Dermis microvascular lymphatic vessel endothelial cell (primary cell): ENCODE measurements at places on chromosomes 11 and 22. TPM values are rescaled to one million over a fixed set of nuclear protein-coding genes. Genes with fewer than 3 reads are reported as not detected.

- no peak for DNase-seq
These were observed 8.7 kb downstream of the CD3E start for GRCh38 chr11:118313242-118313641.

- DNase-seq = no peak
These were observed 13.6 kb downstream of the C2CD3 start for GRCh38 chr11:74157169-74157568.

GRCh38 chr22:49355211-49355920 is 472.3 kb downstream of the BRD1 start:
- no peak for DNase-seq

DNA sequence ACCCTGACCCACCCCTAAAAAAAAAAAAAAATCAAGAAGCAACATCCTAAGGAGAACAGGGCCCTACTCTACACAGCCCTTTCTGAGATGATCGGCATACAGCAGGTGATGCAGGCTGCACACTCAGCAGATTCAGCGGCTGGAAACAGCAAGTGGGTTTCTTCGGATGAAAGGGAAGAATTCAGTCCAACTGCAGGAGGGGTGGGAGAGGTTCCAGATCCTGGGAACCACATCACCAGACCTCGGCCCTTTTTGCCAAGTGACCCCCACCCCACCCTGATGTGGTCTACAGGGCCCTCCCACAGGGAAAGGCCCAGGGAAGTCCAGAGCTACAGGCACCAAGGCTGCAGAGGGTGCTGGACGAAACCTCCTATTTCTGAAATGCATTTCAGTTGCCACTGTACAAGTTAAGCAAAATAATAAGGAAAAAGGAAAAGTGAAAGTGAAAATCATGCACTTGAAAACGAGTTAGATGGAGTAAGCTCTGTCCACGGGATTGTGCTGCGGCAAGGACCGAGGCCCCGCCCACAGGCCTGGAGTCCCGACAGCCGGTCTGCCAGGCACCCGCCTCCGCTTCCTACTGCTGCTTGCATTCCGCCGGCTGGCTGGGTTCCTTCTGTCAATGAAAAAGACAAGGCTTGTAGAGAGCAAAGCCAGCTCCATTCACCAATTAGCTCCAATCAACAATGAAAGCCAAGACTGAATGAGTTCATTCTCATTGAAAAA is 16.0 kb upstream of the PHLDA2 start:
- DNase-seq = peak; percentile 62

DNA sequence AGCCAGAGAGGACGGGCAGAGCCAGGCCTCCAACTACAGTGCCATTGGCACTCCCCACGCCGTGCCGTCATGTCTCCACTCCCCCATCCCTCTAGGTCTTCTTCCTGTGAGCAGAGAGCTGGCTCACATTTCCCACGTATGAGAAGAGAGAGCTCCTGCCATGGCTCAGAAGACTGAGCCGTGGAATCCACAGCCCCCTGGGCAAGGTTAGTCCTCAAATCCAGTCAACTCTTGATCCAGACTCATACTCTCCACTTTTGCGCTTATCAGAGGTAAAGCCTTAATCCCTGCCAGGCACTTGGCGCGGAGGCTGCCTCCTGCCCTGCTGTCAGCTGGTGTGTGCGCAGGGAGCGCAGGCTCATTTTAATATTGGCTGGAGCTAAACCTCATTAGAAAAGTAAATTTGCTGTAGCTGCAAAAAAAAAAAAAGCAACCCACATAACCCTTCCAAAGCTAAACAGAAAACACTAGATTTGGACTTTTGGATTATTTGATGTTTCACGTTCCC is 4.7 kb downstream of the B3GAT1 start:
- DNase-seq = no peak

DNA sequence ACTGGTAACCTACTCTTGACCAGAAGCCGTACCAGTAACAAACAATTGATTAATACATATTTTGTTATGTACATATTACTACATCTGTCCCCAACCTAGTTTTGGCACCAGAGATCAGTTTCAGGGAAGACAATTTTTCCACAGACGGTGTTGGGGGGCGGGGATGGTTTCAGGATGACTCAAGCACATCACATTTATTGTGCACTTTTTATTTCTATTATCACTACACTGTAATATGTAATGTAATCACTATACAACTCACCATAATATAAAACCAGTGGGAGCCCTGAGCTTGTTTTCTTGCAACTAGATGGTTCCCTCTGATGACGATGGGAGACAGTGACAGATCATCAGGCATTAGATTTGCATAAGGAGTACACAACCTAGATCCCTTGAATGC is 15.5 kb downstream of the DGCR8 start:
- DNase-seq = no peak

Gene ZP1
- 0.13 TPM in 1 of 2 replicates, not detected in the other for total RNA-seq

GRCh38 chr22:50236731-50237409 is 8.0 kb downstream of the TUBGCP6 start:
- DNase-seq = peak; percentile 39

Gene ALKBH3
- 27.1 and 29.1 TPM in 2 replicates for total RNA-seq

DNA sequence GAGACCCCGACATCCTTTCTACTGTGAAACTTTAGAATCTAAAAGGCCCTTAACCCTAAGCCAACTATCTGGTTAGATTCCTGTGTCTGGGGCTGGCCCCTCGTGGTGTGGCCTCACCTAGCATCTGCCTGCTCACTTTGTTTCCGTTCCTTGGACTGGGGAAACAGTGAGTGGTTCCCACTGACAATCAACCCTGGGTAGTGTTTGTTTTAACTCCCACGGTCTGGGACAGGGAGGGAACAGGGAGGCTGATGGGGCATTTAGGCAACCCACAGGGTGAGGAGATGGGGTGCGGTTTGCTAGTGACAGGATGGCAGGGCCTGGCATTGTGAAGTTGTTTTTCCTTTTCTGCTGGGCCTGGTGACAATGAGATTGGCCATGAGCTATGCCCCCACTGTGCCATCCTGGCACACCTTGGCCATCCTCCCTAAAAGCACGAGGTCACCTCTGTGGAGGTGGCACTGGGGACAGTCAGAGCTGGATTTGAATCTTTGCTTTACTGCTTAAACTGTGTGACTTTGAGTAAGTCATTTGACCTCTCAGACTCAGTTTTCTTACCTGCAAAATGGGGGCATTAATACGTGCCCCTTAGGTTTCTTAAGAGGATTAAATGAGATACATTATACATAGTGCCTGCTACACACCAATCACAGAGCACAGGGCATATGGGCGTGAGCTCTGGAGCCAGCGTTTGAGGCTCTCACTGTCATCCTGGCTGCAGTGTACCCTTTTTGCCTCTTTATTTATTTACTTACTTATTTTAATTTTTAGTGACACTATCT is 31.4 kb downstream of the CHRDL2 start:
- no peak for DNase-seq

GRCh38 chr11:60966890-60967289 is 4.6 kb upstream of the CD6 start:
- no peak for DNase-seq

DNA sequence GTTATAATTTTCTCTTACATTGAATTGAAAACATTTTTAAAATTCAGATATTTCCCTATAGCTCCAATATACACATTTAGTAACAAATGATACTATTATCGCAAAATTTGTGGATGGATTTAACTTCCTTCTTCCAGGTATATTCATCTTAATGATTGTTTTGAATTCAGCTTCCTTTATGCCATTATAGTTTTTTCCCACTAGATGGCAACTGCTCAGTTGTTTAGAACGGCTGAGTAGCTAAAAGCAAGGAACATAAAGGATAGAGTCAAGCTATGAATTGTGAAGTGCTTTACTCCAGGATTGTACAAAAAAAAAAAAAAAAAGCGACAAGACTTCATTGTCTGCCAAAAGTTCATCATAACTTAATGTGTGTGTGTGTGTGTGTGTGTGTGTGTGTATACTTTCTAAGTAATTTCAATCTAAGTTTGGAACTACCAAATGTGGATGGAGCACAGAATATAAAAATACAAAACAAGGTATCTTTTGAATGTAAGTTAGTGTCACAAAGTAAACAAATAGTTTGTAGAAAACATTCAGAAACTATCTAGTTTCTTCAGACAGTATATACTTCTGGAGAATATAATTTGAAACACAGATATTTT is 846.4 kb downstream of the DLG2 start:
- no peak for DNase-seq

Gene DDI1
- not detected in 2 replicates for total RNA-seq

Gene DEFB131B
- not detected in 2 replicates for total RNA-seq

DNA sequence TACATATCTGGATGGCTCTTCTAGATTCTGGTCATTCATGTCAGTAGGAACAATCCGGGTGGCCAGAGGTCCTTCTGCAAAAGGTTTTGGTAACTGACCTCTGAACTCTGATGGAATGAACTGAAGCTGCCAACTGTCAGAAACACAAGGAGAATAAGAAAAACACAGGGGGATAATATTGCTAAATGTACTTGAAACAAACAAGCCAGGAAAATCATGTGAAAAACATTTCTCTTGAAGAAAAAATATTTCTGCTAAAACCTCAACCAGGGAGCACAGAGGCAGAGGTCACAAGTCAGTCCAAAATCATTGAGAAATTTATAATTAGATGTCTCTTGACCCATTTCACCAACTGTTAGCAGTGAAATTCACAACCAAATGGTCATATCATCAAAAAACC is 35.2 kb downstream of the ALG9 start:
- no peak for DNase-seq

DNA sequence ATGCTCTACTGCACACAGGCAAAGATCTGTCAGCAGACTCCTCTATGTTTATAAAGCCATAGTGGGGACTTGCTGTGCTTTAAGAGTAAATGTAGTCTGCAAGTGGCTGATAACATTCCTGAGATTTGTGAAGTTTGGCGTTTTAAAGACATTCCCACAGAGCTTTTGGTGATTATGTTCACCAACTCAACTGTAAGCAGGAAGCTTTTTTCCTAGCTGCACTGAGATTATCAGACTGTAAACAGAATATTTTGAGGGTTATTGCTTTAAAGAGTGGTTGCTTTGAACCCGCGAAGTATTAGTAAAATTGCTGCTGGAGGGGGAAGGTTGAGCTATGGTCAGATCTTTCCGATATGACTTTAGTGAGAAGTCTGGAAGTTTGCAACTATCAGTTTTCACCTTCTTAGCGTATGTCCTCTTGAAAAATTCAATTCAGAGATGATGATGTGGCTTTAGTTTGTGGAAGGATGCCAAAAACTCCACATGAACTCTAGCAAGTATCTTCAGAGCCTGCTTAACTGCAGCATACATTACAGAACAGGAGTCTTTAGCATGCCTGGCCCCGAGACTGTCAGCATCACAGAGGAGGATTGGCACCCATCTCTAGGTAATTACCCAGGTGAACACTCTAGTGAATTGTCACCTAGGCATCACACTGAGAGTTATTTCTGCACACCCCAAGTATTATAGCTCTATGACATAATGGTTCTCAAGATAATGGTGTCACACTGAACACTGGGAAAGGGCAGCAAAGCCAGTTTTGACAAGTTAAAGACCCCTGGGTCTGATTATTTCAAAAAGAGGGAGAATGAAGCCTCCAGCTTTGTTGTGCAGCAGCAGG is 89.9 kb downstream of the MTNR1B start:
- DNase-seq = no peak

DNA sequence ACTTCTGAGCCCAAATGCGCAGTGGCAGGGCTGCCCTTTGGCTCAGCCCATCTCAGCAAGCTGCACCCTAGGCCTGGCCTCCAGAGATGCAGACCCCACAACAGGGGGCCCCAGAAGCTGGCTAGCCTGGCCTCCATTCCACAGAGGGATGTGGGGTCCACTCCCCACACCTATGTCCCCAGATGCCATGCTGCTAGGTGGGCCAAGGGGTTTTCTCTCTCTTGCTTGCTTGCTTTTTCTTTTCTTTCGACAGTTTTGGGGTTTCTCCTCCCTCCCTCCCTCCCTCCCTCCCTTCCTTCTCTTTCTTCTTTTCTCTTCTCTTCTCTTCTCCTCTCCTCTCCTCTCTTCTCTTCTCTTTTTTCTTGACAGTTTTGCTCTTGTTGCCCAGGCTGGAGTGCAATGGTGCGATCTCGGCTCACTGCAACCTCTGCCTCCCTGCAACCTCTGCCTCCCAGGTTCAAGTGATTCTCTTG is 9.6 kb downstream of the SCARF2 start:
- no peak for DNase-seq
